Nasal cavity respiratory epithelium epithelial cell of viscerocranial mucosa (primary cell): ENCODE measurements at places on chromosomes 11 and 22. TPM values are rescaled to one million over a fixed set of nuclear protein-coding genes. Genes with fewer than 3 reads are reported as not detected.

Gene LAYN
- total RNA-seq = 7.2 and 61.6 TPM in 2 replicates

Gene KRTAP5-3
- total RNA-seq = not detected in 2 replicates

Gene MAP6
- total RNA-seq = under 0.01 and 0.50 TPM in 2 replicates

Gene C11orf65
- 1.2 and 2.1 TPM in 2 replicates for total RNA-seq

Gene SYCE3
- total RNA-seq = 0.28 TPM in 1 of 2 replicates, not detected in the other

Gene CALCB
- 0.21 and 0.34 TPM in 2 replicates for total RNA-seq

Gene OR8D1
- total RNA-seq = not detected in 2 replicates

Gene OVOL1
- total RNA-seq = 19.0 and 22.2 TPM in 2 replicates

Gene MS4A8
- total RNA-seq = not detected in 2 replicates

Gene SHANK3
- total RNA-seq = 1.4 and 6.3 TPM in 2 replicates

Gene OR4D5
- not detected in 2 replicates for total RNA-seq

Gene TEX54
- total RNA-seq = not detected in 2 replicates

Gene SLC7A4
- 0.68 and 5.3 TPM in 2 replicates for total RNA-seq

Gene LIPT2
- 1.7 and 1.9 TPM in 2 replicates for total RNA-seq

Gene TMPRSS13
- total RNA-seq = 3.6 and 6.8 TPM in 2 replicates

Gene APOL5
- not detected in 2 replicates for total RNA-seq

Gene FOLH1
- 0.34 and 0.50 TPM in 2 replicates for total RNA-seq

Gene DDIAS
- total RNA-seq = 0.34 and 0.57 TPM in 2 replicates
